Forelimb muscle (tissue), 1 donor: ENCODE measurements at places on chromosomes 1 and 21.

- no peak for DNase-seq
Measured at GRCh38 chr1:55610203-55610602, 395.0 kb upstream of the USP24 start.

GRCh38 chr1:61169634-61170033 is 87.3 kb downstream of the NFIA start:
- DNase-seq = no peak

DNA sequence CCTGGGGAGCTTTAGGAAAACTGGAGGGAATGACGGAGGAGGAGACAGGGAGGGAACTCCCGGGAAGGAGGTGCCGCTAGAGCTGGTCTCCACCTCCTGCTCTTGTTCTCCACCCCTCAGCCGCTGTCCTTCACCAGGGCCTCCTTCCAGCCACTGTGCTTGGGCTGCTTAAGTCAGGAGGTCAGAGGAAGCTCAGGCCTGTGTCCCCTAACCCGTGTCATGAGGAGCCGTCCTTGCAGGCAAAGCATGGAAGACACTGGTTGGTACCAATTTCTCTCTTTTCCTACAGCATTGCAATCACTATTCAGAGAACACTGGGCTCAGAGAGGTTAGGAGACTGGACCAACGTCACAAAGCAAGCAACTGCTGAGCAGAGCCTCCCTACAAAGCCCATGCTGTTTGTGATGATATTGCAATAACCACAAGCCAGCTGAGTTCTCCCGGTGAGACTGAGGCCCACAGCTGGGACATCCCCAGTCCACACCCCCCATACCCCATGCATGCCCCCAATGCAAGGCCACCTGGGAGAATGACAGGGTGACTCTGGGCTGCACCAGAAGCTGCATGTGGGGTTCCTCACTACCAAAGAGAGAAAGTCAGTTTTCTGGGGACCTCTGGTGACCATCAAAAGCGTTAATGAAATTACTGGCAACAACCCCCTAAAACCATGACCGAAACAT is 427.5 kb downstream of the NPHP4 start:
- no peak for DNase-seq

GRCh38 chr1:161958425-161958824 is 65.2 kb downstream of the OLFML2B start:
- no peak for DNase-seq

DNA sequence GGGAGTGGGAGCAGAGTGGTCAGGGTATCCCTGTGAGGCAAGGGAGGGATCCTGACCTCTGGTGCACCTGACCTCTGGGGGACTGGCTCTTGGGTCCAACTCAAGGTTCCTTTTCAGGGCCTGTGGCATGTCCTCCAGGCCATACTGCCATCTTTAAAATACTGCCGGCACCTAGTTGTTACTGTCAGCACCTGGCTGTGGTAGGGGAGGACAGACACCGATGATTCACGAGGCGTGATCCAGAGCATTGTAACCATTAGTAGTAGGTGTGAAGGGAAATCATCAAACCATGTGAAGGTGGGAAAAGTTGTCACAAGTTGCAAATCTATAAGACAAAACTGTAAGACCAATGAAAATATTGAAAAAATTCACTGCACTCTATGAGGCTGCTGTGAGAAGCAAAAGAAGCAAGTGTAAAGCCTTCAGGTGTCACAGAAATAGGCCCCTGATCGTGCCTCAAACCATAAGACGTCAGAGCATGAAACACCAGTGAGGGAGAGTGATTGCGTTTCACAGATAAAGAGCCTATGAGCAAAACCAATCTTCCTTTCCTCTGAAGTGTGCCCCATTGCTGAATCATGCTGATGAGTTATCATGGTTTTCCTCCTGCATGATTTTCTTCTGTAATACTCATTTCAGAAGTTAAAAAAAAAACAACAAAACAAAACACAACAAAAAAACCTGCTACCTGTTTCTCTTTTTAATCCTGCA is 55.3 kb downstream of the CDC7 start:
- DNase-seq = no peak

GRCh38 chr21:36178349-36178748 is 21.7 kb downstream of the DOP1B start:
- DNase-seq = no peak

DNA sequence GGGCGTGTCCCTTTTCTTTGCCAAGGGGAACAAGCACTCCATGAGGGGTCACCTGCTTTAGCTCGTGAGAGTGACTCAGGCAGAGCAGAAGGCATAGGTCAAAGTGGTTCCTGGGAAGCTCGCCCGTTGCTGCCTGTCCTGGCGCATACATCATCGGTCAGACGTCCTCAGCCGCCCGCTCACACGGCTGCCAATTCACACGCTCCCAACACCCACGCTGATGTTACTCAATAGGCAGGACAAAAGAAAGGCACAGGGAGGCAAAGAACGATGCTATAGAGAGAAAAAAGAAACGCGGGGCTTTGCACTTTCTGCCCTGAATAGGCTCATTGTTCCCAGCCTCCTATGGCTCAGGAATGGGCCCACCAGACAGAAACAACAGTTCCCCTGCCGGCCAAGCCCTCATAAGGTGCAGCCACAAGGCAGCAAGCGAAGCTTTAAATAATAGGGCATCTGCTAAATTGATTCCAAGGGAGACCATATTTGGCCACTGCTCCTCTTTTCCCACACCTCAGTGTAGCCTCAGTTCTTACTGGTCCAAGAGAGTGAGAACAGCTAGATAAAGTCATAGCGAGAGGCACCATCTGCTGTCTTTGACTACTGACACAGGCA is 38.7 kb downstream of the VTCN1 start:
- no peak for DNase-seq

DNA sequence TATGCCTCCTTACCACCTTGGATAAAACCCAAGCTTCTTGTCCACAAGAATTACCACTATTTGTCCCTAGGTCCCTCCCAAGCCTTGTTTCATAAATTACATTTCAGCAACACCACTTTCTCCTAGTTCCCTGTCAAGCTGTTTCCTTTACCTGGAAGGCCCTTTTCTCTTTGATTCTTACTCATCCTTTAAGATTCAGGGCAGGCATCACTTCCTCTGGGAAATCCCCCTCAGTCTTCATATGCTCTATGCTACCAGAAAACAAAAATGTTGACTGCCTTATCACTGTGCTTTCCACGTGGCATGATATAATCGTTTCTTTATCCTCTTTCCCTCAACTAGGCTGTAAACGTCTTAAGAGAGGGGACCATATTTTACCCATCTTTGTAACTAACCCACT is 102.7 kb downstream of the LYST start:
- no peak for DNase-seq

- DNase-seq = no peak
Measured at GRCh38 chr1:190169311-190170067, 308.2 kb downstream of the BRINP3 start.

GRCh38 chr1:90325168-90325567 is 330.3 kb downstream of the ZNF326 start:
- DNase-seq = no peak

DNA sequence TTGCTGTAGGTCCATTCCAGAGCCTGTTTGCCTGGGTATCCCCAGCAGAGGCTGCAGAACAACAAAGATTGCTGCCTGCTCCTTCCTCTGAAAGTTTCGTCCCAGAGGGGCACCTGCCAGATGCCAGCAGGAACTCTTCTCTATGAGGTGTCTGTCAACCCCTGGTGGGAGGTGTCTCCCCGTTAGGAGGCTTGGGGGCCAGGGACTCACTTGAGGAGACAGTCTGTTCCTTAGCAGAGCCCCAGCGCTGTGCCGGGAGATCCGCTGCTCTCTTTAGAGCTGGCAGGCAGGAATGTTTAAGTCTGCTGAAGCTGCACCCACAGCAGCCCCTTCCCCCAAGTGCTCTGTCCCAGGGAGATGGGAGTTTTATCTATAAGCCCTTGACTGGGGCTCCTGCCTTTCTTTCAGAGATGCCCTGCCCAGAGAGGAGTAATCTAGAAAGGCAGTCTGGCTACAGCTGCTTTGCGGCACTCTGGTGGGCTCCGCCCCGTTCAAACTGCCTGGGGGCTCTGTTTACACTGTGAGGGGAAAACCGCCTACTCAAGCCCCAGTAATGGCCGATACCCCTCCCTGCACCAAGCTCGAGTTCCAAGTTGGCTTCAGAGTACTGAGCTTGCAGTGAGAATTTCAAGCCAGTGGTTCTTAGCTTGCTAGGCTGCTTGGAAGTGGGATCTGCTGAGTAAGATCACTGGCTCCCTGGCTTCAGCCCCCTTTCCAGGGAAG is 8.7 kb upstream of the SLC25A24 start:
- no peak for DNase-seq
